ENCODE measurements at places on chromosomes 13 and 19.
A peak's percentile ranks its signal among the peaks of the same experiment; 100 is the strongest.

- H3K36me3 ChIP-seq, result peaks cover 7% of the 10 kb centered on the region
- H3K4me1 ChIP-seq, result no peaks in the 10 kb centered on the region
- peaks cover 5% of the 10 kb centered on the region for H3K27me3 ChIP-seq
- H3K4me3 ChIP-seq, result no peak overlapping the region
- H3K27ac ChIP-seq, result no peak overlapping the region
Measured at GRCh38 chr19:15859187-15859586, 38.7 kb downstream of the CYP4F2 start.

GRCh38 chr19:440391-441212, 20.2 kb downstream of the SHC2 start:
- DNase-seq, result no peak
- peaks cover 6% of the 10 kb centered on the region for H3K4me1 ChIP-seq
- H3K27me3 ChIP-seq, result peaks cover 9% of the 10 kb centered on the region

DNA sequence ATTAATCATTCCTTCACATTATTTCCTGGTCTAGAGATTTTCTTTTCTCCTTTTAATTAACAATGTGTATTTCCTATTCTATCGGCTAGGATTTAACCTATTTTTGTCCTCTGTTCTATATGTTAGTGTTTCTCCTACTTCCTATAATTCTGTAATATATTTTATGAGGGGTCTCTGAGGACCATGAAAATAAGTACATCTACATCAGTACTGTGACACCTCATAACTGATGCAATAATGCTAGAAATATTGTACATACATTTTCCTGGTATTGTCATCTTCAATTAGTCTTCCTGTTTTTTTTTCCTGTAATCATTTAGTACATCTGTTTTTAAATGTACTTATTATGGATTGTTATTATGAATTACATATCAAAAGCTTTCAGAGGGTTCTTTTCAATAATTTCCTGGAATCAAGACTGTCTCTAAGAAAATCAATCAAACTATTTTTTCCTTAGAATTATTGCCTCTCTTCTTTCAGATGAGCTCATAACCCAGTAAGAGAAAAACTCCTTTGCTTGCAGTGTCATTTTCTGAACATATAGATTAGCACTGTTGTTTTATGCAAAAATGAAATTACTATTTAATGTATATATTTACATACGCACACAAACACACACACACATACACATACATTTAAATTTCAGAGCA, 1004.3 kb downstream of the SLITRK5 start:
- no peak overlapping the region for H3K4me3 ChIP-seq
- H3K27ac ChIP-seq, result no peak overlapping the region
- no peak for DNase-seq
- no peaks in the 10 kb centered on the region for H3K27me3 ChIP-seq

GRCh38 chr13:66774046-66774445, 456.1 kb downstream of the PCDH9 start:
- peaks cover 2% of the 10 kb centered on the region for H3K27me3 ChIP-seq
- no peak overlapping the region for H3K4me3 ChIP-seq
- H3K27ac ChIP-seq, result no peak overlapping the region
- no peaks in the 10 kb centered on the region for H3K36me3 ChIP-seq
- peaks cover 4% of the 10 kb centered on the region for H3K4me1 ChIP-seq

- no peaks in the 10 kb centered on the region for H3K4me1 ChIP-seq
- H3K27me3 ChIP-seq, result no peaks in the 10 kb centered on the region
- H3K36me3 ChIP-seq, result no peaks in the 10 kb centered on the region
- DNase-seq, result no peak
- H3K27ac ChIP-seq, result no peak overlapping the region
- H3K4me3 ChIP-seq, result no peak overlapping the region
Measured at GRCh38 chr13:63840551-63841421, 2425.1 kb upstream of the PCDH20 start.

GRCh38 chr13:90673746-90674145, 673.7 kb upstream of the MIR17HG start:
- H3K27me3 ChIP-seq, result no peaks in the 10 kb centered on the region
- no peak overlapping the region for H3K27ac ChIP-seq

DNA sequence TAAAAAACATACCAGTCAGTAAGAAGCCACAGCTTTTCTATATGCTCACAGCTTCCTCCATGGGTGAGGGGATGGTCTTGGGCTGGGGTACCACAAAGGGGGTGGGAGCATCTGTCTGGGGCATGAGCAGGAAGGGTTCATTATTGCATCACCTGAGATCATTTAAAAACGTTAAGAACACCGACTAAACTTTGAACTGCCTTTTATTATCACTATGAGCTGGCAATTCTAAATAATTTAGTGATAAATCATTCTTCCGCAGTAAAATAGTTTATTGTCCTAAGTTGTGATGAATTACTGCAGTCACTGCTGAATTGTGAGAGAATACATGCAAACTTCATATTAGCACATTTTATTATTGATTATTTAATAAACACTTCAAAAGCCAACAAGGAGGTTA, 71.6 kb downstream of the KL start:
- no peak overlapping the region for H3K4me3 ChIP-seq
- no peak overlapping the region for H3K27ac ChIP-seq

GRCh38 chr13:67341406-67341805, 111.3 kb upstream of the PCDH9 start:
- no peak overlapping the region for H3K27ac ChIP-seq
- H3K4me1 ChIP-seq, result no peaks in the 10 kb centered on the region
- H3K27me3 ChIP-seq, result peaks cover 2% of the 10 kb centered on the region
- no peaks in the 10 kb centered on the region for H3K36me3 ChIP-seq

DNA sequence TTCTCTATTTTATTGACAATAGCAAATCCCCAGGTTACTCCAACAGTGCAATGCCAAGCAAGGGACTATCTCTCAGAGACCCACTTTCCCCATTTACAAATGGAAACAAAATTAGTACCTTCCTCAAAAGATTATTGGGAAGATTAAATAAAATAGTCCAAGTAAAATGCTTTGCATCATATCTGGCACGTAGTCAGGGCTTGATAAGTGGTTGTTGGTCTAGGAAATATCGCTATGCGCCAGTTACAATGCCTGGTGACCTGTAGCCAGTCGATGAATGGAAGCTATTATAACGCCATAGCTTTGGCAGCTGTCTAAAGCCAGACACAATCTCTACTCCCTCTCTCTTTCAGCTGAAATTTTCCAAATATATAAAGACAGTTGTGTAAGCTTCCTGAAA, 220.3 kb downstream of the RAP2A start:
- H3K27me3 ChIP-seq, result peaks cover 1% of the 10 kb centered on the region
- H3K4me3 ChIP-seq, result no peak overlapping the region
- peaks cover 17% of the 10 kb centered on the region for H3K4me1 ChIP-seq
- DNase-seq, result no peak
- H3K36me3 ChIP-seq, result no peaks in the 10 kb centered on the region
- H3K27ac ChIP-seq, result no peak overlapping the region

GRCh38 chr13:19767966-19768365, 14.8 kb downstream of the PSPC1 start:
- H3K4me3 ChIP-seq, result no peak overlapping the region
- no peak overlapping the region for H3K27ac ChIP-seq
- no peak for DNase-seq
- H3K27me3 ChIP-seq, result no peaks in the 10 kb centered on the region
- H3K36me3 ChIP-seq, result peaks cover 16% of the 10 kb centered on the region

DNA sequence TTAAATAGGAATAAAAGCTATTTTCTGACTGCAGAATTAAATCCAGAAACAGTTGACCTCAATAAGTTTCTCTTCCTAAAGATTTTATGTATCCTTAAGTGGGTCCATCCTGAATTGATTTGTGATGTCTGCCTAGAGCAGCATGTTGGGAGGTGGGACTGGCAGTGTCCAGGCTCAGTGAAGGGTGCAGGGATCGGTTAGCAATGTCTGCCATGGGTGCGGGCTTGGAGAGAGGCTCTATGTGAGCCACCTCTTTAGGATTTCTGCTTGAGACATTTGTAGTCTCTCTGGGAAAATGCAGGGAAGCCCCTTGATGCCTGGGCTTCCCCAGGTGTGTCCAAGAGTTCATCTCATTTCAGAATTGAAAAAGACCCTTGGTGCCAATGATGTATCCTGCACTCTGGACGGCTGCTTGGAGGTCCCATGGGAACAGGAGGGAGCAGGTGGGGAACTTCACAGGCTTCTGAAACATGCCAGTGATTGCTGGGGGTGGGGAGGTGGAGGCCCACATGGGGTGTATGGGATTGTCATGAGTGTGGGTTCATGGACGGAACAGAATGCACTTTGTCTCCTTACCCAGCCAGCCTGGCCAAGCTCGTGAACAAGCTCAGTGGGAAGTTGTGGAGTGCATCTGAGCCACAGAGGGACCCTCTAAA, 6.2 kb upstream of the COLGALT1 start:
- no peak for DNase-seq
- H3K4me3 ChIP-seq, result no peak overlapping the region
- peaks cover 14% of the 10 kb centered on the region for H3K4me1 ChIP-seq
- peaks cover 11% of the 10 kb centered on the region for H3K27me3 ChIP-seq

DNA sequence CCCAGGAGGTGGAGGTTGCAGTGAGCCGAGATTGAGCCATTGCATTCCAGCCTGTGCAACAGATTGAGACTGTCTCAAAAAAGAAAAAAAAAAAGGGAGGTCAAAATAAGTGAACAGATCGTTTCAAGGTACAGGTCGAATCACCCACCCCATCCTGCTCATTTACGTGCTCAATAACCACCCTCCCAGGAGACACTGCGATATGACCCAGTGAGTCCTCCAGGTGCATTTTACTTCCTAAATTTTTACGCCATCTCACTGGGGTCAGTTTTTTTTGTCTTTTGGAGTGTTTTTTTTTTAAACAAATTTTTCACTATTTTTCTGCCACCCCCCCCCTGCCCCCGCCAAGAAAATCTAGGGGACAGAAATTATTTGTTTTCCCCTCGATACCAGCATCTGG, 68.1 kb downstream of the ZNF486 start:
- peaks cover 9% of the 10 kb centered on the region for H3K27me3 ChIP-seq
- no peak overlapping the region for H3K27ac ChIP-seq

DNA sequence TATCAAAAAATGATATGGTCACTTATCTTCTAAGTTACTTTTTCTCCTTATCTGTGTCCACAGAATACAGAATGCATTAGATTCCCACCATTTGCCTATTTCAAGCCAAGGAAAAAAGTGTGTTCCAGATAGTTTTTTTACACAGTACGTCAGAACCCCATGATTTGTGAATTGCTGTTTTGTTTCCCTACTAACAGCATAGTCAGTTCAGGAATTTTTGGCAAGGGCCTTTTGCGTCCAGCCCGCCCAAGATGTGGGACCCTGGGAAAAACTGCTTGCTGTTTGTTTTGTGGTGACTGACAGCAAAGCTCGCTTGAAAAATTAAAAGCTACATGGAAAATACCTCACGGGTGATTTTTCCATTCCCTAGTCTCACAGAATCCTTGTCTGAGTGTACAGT, 20.4 kb upstream of the FAM216B start:
- no peak overlapping the region for H3K27ac ChIP-seq
- H3K4me3 ChIP-seq, result no peak overlapping the region
- H3K4me1 ChIP-seq, result peaks cover 6% of the 10 kb centered on the region
- no peaks in the 10 kb centered on the region for H3K36me3 ChIP-seq

DNA sequence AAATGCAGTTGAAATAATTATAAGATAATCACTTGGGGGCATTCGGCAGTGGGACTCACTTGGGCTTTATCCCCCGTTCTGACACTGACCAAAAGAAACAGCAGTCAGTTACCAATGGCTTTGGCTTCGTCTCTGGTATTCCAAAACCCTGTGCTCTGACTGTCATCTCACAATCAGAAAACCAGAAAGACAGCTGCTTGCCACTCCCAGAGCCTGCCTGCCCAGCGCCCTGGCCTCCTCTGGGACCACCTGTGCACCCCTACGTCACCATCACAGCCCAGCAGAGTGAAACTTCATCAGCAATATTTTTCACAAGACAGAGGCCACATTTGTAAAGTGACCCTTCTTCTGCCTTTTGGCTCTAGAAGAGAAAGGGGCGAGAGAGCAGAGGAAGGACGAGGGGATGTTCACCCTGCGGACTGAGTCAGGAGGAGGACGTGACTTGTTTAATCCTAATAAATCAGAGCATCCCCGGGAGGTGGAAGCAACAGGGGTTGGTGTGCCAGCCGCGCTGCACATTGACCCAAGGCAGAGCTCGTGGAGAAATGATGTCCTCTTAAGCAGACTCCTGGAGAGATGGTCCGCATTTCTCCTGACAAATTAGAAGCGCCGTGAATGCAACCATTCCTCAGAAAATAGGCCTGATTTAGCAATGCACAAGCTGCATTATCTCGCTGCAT, 397.8 kb upstream of the ZNF507 start:
- no peak overlapping the region for H3K27ac ChIP-seq
- no peak for DNase-seq
- H3K36me3 ChIP-seq, result no peaks in the 10 kb centered on the region
- H3K4me1 ChIP-seq, result no peaks in the 10 kb centered on the region
- no peak overlapping the region for H3K4me3 ChIP-seq

DNA sequence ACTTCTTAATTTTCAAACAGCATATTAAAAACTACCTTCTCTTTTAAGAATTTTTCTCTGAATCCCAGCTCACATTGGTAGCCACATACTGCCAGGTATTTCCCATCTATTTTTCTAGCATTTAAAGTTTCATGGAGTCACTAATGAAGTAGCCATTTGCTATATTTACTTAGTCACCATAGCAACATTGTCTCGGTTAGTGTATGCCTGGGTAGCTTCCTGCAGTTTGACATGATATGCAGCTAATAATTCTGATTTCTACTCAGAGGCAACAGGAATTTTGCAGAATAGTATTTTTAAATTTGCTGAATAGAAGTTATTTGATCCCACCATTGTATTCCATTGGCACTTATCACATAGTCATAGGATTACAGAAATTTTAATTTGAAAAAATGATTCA, 30.9 kb upstream of the KCTD4 start:
- peak overlapping the region; percentile 61 for H3K27ac ChIP-seq
- H3K36me3 ChIP-seq, result no peaks in the 10 kb centered on the region

DNA sequence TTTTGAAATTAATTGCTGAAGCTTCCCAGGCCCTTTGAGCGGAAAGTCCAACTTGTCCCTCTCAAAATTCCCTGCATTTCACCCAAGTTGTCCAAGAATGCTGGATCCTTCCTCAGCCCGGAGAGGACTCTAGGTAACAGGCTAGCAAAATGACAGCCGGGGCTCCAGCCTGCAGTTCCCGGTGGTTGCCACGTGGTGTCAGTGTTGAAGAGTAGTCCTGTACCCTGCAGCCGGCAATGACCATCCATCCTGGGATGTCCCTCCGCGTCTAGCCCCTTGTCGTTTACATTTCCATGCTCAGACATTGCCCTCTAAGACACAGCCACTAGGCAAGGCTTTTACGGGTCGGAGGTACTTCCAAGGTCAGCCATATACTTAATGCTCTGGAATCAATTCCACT, 31.4 kb upstream of the MTIF3 start:
- H3K4me3 ChIP-seq, result no peak overlapping the region
- peak; percentile 82 for DNase-seq
- H3K27me3 ChIP-seq, result no peaks in the 10 kb centered on the region
- H3K27ac ChIP-seq, result no peak overlapping the region
- H3K36me3 ChIP-seq, result no peaks in the 10 kb centered on the region

- H3K4me3 ChIP-seq, result no peak overlapping the region
- peaks cover 4% of the 10 kb centered on the region for H3K4me1 ChIP-seq
- H3K27ac ChIP-seq, result no peak overlapping the region
- H3K27me3 ChIP-seq, result peaks cover 6% of the 10 kb centered on the region
- no peak for DNase-seq
Measured at GRCh38 chr13:77422724-77423123, 95.8 kb upstream of the MYCBP2 start.

GRCh38 chr13:51321836-51322235, 17.7 kb upstream of the SERPINE3 start:
- H3K36me3 ChIP-seq, result no peaks in the 10 kb centered on the region
- H3K27ac ChIP-seq, result no peak overlapping the region
- peaks cover 3% of the 10 kb centered on the region for H3K27me3 ChIP-seq

Measured in endothelial cell (in vitro differentiated cells).